ENCODE measurements at places on chromosomes 7 and 10. TPM values are rescaled to one million over a fixed set of nuclear protein-coding genes. Genes with fewer than 3 reads are reported as not detected.

DNA sequence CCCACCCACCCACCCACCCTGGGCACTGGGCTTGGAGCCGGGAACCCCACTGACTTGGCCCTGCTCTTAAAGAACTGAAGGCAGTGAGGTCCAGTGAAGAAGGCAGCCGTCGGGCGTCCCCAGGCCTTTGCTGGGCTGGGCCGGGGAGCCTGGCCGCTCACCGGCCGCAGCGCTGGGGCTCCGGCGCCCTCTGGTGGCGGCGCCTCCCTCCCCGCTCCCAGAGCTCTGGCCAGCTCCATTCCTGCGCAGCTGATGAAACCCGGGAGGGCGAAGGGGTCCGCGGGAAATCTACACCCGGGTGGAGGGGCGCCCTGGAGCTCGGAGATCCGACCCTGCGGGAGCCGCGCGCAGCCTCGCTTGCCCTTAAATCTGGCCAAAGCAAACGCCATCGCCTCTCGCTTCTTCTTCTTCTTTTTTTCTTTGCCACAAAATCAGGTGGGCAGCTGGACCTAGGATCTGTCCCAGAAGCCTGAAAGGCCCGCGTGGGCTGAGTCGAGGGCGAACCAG is 1.7 kb upstream of the CXCL12 start:
- DNase-seq = peak; percentile 78

- no peak for DNase-seq
Measured at GRCh38 chr10:22997096-22997495, 69.2 kb downstream of the ARMC3 start.

DNA sequence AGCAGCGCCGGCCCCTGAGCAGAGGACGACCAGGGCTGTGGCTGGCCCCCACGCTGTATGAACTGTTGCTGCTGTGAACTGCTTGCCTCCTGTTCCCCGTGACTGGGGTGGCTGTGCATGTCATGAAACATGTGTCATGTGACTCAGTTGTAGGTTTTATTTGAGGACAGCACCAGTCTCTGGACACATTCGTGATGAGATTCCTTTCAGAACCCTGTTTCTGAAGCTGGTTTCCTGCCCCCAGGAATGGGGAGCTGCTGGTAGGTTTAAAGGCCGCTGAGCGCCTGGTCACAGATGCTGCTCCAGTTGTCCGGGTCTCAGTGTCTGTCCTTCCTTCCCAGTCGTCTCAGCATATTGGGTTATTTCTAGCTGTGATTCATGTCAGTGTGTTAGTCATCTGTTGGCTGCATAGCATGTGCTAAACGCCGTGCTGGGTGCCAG is 79.1 kb upstream of the PPIF start:
- no peak for DNase-seq

- DNase-seq = peak; percentile 41
Measured at GRCh38 chr7:100680576-100681271, 7.2 kb downstream of the GNB2 start.

DNA sequence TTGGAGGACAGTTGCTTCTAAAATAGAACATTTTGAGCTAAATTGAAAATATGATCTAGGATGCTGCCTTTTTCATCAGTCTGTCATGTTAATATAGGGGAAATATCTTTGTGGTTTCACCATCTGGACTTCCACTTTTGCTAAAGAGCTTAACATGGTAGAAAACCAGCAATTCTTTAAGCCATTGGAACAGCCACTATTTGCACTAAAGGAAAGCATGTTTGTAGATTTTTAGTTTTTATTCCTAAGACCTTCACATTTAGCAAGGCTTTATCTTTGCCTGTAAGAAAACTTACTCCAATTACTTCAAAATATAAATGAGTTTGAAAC is 291.0 kb downstream of the RNLS start:
- DNase-seq = no peak

GRCh38 chr10:20173046-20173445 is 356.8 kb downstream of the PLXDC2 start:
- DNase-seq = no peak

DNA sequence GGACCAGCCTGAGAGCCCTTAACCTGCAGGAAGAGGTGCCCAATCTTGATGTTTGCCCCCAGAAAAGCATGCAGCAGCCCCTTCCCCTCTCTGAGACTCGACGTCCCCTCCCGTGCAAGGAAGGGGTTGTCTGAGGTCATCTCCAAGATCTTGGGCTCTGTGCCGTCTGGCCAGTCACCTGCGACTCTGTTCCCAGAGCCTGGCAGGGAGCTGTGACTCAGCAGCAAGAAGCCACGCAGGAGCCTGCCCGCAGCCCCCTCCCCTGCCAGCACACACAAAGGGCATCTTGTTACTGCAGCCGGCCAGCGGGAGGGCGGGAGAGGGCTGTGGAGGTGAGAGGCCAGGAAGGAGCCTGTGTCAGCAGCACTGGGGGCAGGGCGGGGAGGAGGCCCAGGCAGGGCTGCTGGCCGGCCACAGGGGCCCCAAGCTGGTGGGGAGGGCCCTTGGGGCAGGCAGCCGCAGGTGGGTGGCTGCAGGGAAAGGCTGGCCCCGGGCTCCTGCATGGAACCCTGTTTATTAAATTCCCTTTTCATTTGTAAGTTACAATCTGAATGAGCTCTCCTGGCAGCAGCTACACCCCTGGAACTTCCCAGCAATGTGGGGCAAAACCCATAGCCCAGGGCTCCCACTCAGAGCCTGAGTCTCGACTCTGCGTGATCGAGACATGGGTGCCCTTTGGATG is 103.7 kb upstream of the ZMIZ1 start:
- DNase-seq = no peak

DNA sequence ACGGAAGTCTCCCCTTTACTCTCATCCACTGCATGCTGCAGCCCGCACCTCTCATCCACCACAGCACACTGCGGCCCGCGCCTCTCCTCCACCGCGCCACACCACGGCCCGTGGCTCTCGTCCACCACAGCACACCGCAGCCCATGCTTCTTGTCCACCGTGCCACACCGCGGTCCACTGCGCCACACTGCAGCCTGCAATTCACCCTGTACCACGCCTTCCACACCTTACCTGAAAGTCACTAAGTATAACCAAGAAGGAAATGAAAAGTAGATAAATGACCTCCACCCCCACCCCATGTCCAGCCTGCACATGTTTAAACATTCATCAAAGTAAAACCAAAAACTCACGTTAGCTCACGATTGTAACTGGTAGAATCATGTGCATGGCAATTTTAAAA is 176.1 kb downstream of the DIP2C start:
- no peak for DNase-seq

DNA sequence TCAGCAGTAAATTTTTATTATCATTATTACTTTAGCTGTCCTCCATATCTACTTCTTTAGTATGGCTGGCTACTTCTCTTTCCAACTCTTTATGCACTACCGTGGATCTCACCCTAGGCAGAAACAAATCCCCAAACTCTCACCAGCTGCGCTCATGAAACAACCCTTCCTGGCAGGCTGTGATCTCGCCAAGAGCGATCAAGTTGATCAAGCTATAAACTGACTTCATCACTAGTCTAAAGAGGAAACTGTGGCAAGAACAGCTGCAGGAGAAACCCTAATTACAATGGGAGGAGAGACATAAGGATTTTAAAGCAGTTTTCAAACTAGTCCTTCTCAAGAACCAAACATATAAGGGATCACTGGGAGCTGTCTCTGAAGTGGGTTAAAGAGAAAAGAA is 160.5 kb upstream of the PRSS58 start:
- no peak for DNase-seq

DNA sequence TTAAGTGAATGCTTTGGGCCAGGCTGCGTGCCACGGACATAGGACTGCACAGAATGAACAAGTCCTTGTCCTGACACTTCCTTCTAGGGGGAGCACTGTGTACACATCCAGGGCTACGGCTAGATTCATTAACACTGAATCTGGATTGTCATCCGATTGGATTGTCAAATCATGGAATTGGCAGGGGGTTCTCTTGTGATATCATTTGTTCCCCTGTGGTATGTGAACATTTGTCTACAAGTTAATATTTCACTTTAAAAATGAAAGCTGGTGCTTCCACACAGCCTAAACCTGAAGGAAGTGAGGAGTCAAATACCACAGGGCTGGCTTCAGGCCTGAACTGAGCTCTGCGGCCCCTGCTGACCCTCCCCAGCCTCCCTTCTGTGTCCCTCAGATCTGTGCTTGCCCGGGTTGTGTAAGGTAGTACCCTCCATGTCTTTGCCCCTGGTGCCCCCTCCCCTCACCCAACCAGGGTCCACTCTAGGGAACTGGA is 75.6 kb downstream of the SNX10 start:
- no peak for DNase-seq

- DNase-seq = no peak
Measured at GRCh38 chr7:73432676-73433075, 902 bp upstream of the FZD9 start.

Gene ABCB1
- total RNA-seq = 21.2 TPM

Gene GIMAP6
- total RNA-seq = 71.0 TPM

Gene STEAP1
- total RNA-seq = 5.3 TPM

Gene SPDYE16
- not detected for total RNA-seq
